ENCODE measurements at places on chromosomes 12 and 14.

DNA sequence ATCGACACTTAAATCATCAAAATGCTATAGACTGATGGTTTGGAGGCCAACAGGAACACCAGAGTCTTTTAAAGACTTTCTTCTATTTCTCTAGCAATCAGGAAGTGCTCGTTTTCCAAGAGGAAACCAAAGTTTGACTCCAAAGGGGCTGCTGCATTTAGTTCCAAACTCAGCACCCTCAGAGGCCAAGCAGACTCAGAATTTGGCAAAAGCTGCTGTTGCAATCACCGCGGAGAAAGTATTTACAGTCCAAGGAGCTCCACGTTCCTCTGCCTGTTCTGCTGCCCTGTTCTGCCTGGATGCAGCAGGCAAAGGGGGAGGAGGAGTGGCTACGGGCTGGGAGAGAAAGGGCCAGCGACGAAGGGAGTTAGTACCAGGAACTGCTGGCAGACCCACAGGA is 325.1 kb downstream of the BCL11B start:
- no peak for DNase-seq

- DNase-seq: peak; percentile 24
Measured at GRCh38 chr14:21520767-21521166, 5.4 kb downstream of the SALL2 start.

DNA sequence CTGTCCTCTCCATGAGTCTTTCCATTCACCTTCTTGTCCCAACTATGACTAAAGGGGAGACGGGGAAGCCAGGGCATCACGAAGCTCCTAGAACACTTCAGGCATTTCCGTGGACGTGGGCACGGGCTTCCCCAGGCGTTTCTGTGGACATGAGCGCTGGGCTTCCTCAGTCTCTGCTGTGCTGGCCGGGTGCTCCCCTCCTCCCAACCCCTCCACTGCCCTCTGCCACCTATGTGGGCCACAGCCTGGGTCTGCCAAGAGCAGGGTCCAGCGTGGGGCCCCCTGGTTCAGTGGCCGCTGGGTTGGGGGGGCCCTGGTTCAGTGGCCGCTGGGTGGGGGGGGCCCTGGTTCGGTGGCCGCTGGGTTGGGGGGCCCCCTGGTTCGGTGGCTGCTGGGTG is 14.8 kb downstream of the HIP1R start:
- DNase-seq: no peak

GRCh38 chr12:31007153-31007495 is 66.5 kb upstream of the DDX11 start:
- no peak for DNase-seq

DNA sequence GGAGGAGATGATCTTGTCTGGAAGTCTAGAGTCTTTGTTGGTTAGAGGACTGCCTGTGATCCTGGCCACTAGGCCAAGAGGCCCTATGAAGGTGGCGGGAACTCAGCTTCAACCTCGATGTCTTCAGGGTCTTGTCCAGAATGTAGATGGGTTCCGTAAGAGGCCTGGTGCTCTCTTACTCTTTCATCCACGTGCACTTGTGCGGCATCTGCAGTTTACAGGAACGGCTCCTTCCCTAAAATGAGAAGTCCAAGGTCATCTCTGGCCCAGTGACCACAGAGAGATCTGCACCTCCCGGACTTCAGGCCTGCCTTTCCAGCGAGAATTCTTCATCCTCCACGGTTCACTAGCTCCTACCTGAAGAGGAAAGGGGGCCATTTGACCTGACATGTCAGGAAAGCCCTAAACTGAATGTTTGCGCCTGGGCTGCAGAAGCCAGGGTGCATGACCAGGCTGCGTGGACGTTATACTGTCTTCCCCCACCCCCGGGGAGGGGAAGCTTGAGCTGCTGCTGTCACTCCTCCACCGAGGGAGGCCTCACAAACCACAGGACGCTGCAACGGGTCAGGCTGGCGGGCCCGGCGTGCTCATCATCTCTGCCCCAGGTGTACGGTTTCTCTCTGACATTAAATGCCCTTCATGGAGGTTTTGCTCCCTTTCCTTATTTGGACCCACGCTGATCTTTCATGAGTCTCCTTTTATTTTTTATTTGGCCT is 17.7 kb downstream of the WNT5B start:
- no peak for DNase-seq

GRCh38 chr12:76670776-76671175 is 93.1 kb upstream of the ZDHHC17 start:
- peak; percentile 7 for DNase-seq

DNA sequence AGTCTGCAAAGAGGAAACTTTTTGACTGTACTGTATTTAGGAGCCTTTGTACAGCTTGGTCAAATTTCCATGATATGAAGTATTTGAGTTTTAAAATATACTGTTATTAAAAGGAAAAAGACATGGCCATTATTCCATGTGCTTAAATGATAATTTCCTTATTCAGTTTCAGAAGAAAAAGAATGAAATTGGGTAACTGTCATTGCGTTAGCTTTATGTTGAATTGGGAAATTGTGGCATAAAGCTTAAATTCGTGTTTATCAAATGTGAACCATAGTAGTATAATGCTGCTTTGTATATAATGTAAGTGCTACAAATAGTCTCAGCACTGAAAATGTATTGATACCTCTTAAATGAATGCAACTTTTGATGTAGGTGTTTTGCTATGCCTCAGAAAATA is 64.9 kb downstream of the ETNK1 start:
- no peak for DNase-seq

DNA sequence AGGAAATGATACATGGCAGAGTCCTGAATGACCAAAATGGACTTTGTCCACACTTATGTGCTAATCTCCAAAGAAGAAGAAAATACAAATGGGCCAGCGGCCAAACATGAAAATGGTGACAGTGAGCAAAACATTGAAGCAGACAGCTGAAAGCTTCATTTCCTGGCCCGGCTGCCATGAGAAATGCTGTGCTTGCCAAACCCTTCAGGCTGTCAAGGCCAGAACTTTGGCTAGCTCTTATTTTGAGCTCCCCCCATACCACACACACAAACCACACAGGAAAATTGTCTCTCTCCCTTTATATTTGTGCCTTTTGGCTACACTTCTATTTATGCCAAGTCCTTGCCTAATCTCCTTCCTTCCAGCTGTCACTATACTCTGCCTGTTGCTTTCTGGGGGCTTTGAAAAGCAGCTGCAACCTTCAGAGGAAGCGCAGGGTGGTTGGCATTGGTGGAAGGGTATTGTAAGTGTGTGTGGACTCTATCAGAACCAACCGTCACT is 323.8 kb downstream of the RAD51B start:
- peak; percentile 73 for DNase-seq

DNA sequence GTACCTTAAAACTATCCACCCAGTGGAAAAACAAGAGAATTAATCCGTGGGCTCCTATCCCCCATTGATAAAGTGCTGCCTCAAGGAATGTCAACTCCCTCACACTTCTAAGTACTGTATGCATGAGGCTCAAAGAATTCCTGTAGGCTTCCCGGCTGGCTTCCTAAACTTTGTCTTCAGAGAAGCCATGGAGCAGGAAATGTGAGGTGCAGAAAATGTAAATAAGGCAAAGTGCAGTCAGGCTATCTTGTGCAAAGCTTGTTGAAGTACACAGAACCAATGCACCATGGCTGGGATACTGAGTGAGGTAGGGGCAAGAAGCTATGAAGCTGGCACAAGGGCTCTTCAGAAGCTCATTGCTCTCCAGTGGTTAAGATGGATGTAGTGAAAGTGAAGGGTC is 611.0 kb downstream of the FSCB start:
- DNase-seq: no peak

- no peak for DNase-seq
Measured at GRCh38 chr12:66072135-66072534, 58.4 kb downstream of the LLPH start.

- DNase-seq: no peak
Measured at GRCh38 chr12:3061059-3061458, 16.1 kb upstream of the TSPAN9 start.

DNA sequence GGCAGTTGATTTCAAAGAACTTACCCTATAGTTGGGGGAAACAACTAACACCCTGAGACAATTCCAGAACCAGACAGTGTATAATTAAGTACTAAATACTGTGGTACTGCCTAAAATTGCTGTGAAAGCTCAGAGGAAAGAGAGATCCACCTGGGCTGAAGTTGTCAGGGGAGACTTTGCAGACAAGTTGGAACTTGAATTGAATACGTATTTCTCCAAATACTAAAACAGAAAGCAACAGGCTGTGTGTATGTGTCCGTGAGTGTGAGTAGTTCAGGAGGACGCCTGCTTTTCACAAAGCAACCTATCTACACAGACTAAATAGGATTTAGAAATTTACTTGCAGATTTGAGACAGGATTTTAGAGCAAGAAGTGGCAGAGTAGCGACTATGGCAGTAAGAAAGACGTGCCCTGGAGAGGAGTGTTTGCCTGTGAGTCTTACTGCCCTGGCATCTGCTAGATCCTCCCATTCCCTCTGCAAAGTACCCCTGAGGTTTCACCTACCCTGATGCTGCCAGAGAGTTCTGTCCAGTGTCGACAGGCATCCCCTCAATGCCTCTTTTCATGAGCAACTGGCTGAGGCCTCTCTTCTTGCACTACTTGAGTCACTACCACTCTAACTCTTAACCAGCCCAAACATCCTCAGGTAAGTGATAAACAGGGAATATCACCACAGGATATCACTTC is 37.4 kb upstream of the BMP4 start:
- no peak for DNase-seq

DNA sequence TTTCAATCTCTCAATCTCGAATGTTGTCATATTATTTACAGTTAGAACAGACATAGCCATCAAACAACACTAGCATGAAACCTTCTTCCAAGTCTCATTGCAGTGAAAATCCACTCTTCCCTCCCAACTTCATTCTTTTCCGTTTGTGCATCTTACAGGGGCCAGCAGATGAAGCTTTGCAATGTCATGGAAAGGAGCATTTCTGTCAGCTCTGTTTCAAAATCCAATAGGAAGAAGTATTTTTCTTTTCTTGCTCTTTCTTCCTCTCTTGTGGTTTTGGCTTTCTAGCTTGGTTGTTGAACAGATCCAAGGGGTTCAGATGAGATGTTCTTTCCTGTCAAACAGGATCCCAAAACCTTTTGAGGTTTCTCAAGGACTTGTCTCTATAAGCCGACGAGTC is 416.6 kb downstream of the AEBP2 start:
- DNase-seq: no peak

GRCh38 chr12:120844768-120845449 is 59.2 kb downstream of the SPPL3 start:
- no peak for DNase-seq

- DNase-seq: no peak
Measured at GRCh38 chr14:98682033-98682432, 590.0 kb downstream of the BCL11B start.

- DNase-seq: no peak
Measured at GRCh38 chr14:60645126-60645741, 4.0 kb downstream of the SIX1 start.

- DNase-seq: no peak
Measured at GRCh38 chr12:124577986-124578385, 10.6 kb upstream of the NCOR2 start.

DNA sequence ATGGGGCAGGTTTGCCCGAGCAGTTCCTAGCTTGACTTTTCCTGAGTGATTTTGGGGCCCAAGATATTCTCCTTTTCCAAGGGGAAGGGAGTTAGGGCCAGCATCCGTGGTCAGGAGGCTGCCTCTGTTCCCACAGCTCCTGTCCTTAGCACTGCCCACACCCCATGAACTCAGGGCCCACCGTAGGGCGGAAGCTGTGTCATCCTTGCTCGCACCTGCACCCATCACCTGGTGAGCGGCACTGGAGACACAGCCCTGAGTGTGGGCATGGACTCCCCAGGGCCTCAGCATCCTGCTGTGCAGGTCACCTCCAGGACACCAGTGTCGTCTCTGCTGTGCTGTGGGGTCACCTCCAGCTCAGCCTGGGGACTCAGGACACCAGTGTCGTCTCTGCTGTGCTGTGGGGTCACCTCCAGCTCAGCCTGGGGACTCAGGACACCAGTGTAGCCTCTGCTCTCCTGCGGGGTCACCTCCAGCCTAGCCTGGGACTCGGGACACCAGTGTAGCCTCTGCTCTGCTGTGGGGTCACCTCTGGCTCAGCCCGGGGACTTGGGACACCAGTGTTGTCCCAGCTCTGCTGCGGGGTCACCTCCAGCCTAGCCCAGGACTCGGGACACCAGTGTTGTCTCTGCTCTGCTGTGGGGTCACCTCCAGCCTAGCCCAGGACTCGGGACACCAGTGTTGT is 322.9 kb downstream of the ADGRD1 start:
- no peak for DNase-seq

GRCh38 chr14:33846100-33846824 is 104.6 kb downstream of the EGLN3 start:
- no peak for DNase-seq

- DNase-seq: no peak
Measured at GRCh38 chr14:68190032-68190431, 370.5 kb downstream of the RAD51B start.

DNA sequence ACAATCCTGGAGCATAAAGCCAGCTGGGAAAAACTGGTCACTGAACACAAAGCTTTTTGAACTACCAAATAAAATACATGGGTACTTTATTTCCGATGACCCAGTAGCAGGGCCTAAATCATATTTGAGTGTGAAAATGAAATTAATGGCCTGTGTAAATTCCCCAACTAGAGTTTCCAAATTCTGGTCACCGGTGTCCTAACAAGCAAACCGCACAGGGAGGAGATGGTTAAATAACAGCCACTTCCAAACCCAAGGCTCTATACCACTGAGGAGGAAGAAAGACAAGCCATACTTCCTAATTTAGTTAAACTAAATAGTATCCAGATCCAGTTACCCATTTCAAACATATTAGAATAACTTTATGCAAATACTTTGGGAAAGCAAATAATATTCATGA is 40.1 kb upstream of the DUSP6 start:
- DNase-seq: no peak

DNA sequence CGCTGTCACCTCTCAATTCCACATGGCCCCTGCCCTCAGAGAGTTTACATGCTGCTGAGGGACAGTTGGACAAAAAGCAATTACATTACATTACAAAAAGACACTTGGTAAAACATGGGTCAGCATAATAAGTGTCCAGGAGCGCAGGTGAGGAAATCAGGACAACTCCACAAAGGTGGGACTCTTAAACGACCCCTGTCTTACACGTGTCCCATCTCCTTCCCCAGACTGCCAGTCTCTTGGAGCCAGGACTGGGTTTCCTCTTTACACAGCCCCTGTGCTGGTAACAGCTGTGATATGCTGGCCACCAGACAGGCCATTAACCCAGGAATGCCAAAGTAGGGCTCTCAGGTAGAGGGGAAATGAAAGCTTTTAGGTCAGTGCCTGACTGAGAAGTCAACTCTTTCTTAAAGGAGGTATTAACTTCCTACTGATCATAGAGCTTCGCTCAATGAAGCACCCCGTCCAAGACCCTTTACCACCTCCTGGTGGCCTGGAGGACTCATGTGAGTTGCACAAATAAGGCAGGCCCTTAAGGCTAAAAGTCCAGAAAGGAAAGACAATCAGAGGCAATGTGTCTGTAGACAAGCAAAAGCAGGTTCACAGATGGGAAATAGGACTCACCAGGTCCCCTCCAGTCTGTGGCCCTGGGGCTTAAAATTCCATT is 55.5 kb downstream of the ANO2 start:
- DNase-seq: no peak

- DNase-seq: no peak
Measured at GRCh38 chr14:90616881-90617280, 199.3 kb downstream of the TTC7B start.

Data from DMS 273 treated with DMSO at 0.1 percent for 48 hours (cell line).